ENCODE measurements at places on chromosomes 4 and X.
A peak's percentile ranks its signal among the peaks of the same experiment; 100 is the strongest.

- DNase-seq = no peak
Measured at GRCh38 chrX:139831675-139832456, 101.0 kb downstream of the ATP11C start.

GRCh38 chr4:172787111-172787510, 381.5 kb upstream of the GALNT7 start:
- no peak for DNase-seq

DNA sequence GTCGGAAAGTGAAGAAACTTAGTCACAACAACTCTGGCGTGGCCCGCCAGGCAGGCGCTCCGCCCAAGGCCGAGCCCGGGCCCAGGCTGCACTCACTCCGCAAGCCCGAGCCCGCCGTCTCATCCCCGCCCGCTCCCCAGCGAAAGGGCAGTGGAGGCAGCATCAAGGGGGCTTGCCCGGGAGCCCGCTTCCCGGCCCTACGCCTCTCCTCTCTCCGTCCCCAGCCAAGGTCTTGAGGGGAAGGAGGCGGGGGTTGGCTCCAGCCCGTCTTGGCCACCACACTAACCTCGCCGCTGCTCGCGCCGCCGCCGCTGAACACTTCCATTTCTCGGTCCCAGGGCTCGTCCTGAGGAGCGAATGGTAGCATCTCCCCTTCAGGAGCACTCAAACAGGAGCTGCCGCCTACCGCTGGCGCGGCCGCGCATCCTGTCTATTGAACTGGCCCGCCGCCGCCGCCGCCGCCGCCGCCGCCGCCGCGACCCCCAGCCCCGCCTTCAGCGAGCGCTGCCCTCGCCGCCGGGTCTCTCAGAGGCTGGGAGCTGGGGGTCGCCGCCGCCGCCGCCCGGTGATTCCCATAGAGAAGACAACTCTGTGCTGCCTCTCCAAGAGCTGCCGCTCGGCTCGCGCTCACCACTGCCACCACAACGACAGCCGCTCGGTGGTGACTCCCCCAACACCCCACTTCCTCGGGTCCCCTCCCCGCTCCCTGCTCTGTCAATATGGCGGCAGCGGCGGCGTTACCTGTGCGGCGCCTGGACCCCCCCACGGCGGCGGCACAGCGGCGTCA, at the start of gene RPS6KA6:
Gene RPS6KA6 (minus strand): TSS at position 667 of the 787 bp plus-strand sequence. CDS start 300 bp downstream, at position 367.
- peak; percentile 0 for DNase-seq

- no peak for DNase-seq
Measured at GRCh38 chrX:102658556-102658955, 7.3 kb downstream of the GPRASP1 start.

DNA sequence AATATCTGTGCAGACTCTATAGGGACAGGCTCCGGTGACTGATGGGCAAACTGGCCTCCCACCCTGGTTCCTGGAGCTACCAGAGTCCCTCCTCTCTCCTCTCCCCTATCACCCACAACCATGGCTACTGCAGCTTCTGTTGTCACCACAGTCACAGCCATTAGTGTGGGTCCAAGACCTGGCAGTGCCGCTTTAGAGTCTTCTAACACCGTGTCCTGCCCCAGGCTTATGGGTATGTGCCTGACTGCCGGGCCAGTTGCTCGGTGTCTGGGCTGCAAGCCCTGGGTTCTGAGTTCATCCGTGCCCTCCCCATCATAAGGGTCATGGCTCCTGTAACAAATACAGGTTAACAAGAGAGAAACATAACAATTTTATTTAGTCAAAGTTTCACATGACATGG, 85.4 kb downstream of the FNIP2 start:
- no peak for DNase-seq

All from CD4-positive, alpha-beta T cell treated with Interleukin-4 for 4 hours (primary cell).